ENCODE measurements at places on chromosomes 7 and 10. TPM values are rescaled to one million over a fixed set of nuclear protein-coding genes. Genes with fewer than 3 reads are reported as not detected.
A peak's percentile ranks its signal among the peaks of the same experiment; 100 is the strongest.

The SORCS1 gene
- total RNA-seq = 11.1 TPM

GRCh38 chr10:33600381-33600780 is 265.9 kb upstream of the NRP1 start:
- peaks cover 5% of the 10 kb centered on the region for H3K27me3 ChIP-seq
- no peak overlapping the region for H3K4me3 ChIP-seq
- no peaks in the 10 kb centered on the region for H3K4me1 ChIP-seq
- no peak overlapping the region for H3K27ac ChIP-seq
- DNase-seq = no peak

DNA sequence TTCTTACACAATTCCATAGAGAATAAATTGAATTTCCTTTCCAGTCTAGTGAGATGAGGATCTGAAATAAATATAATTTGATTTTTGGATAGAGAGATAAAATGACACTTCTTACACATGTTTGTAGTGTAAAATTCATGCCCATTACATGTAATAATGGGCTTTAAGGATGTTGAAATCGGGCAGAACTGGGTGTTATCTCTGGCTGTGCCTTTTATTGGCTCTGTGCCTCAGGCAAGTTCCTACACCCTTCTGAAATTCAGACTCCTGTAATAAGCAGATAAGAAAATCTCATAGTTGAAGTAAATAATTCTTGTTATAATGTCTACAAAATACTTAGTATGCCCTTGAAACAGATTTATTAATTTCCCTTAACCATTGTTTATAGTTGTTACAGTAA is 125.6 kb downstream of the SEMA3A start:
- no peak overlapping the region for H3K27ac ChIP-seq
- no peak overlapping the region for H3K4me3 ChIP-seq
- H3K36me3 ChIP-seq = no peaks in the 10 kb centered on the region
- DNase-seq = no peak
- no peaks in the 10 kb centered on the region for H3K27me3 ChIP-seq
- no peaks in the 10 kb centered on the region for H3K4me1 ChIP-seq

GRCh38 chr7:1192171-1192676 is 32.2 kb upstream of the ZFAND2A start:
- no peak for DNase-seq
- no peak overlapping the region for H3K4me3 ChIP-seq
- H3K4me1 ChIP-seq = no peaks in the 10 kb centered on the region
- no peaks in the 10 kb centered on the region for H3K36me3 ChIP-seq
- no peak overlapping the region for H3K27ac ChIP-seq
- H3K27me3 ChIP-seq = peaks cover 27% of the 10 kb centered on the region

The STEAP1 gene
- 3.8 TPM for total RNA-seq

- H3K4me3 ChIP-seq = no peak overlapping the region
- no peak for DNase-seq
- H3K4me1 ChIP-seq = no peaks in the 10 kb centered on the region
- no peaks in the 10 kb centered on the region for H3K36me3 ChIP-seq
- no peaks in the 10 kb centered on the region for H3K27me3 ChIP-seq
These were observed 9.4 kb upstream of the PPIA start for GRCh38 chr7:44787041-44787440.

GRCh38 chr10:13820119-13820963 is 233.6 kb downstream of the PRPF18 start:
- DNase-seq = no peak
- H3K36me3 ChIP-seq = no peaks in the 10 kb centered on the region
- no peak overlapping the region for H3K4me3 ChIP-seq
- no peak overlapping the region for H3K27ac ChIP-seq

The GPNMB gene
- 30.3 TPM for total RNA-seq

- no peak for DNase-seq
- no peak overlapping the region for H3K27ac ChIP-seq
- no peaks in the 10 kb centered on the region for H3K36me3 ChIP-seq
- H3K4me1 ChIP-seq = no peaks in the 10 kb centered on the region
- H3K27me3 ChIP-seq = no peaks in the 10 kb centered on the region
- no peak overlapping the region for H3K4me3 ChIP-seq
These were observed 8.1 kb downstream of the CYP26A1 start for GRCh38 chr10:93081834-93082233.

GRCh38 chr10:59561477-59562121 is 148.1 kb downstream of the SLC16A9 start:
- DNase-seq = peak; percentile 53
- no peaks in the 10 kb centered on the region for H3K4me1 ChIP-seq
- H3K27ac ChIP-seq = no peak overlapping the region

Data from adrenal gland (tissue), 19 donors.